ENCODE measurements at places on chromosomes 7 and 10.
A peak's percentile ranks its signal among the peaks of the same experiment; 100 is the strongest.

DNA sequence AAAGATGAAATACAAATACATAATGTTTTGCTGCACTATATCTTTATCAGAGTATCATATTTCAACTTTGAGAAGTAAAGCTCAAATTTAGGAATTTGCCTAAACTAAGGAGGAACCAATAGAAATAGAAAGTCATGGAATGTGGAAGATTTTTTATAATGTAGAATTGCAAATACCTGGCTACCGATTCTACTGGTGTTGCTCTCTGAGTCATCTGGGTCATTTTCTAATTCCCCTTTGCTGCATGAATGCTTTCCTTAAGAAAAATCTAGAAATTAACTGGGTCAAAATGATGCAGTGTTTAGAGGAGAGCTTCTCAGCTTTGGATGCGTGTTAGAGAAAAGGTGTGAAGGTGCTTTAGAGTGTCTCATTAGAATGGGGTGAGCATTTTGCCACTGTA, 568.9 kb upstream of the ANKRD30A start:
- no peak for DNase-seq

DNA sequence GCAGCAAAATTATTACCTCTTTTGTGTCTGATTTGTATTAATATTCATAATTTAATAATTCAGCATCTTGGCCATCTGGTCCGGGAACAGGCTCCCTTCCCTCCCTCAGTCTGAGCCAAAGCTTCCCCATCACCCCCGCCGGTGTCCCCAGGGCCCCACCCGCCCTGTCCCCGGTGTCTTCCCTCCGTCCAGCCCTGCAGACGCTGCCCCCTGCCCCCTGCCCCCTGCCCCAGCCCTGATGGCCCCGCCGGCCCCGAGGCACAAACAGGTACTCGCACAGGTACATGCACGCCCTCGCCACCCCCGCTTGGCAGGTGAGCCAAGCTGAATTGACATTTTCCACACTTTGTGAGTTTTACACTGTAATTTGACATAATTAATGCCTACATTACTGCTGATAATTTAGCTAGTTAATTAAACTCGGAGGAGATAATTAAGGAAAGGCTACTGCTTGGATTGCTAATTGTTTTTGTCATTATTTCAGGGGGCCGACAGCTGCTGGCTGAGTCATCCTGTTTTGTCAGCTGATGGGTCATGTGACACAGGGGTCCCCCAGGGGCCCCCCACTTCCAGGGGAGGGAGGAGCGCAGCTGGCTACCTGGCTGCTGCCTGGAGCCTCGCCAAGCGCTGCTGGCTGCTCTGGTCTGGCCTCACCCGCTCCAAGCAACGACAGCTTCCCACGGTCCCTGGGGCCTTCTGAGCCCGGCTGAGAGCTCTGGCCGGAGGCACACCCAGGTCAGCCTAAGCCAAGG, 36.6 kb downstream of the MICALL2 start:
- peak; percentile 84 for DNase-seq

GRCh38 chr10:118241229-118242137, 100.6 kb downstream of the FAM204A start:
- peak; percentile 71 for DNase-seq

GRCh38 chr7:29976673-29977415, 12.8 kb downstream of the SCRN1 start:
- DNase-seq: no peak

DNA sequence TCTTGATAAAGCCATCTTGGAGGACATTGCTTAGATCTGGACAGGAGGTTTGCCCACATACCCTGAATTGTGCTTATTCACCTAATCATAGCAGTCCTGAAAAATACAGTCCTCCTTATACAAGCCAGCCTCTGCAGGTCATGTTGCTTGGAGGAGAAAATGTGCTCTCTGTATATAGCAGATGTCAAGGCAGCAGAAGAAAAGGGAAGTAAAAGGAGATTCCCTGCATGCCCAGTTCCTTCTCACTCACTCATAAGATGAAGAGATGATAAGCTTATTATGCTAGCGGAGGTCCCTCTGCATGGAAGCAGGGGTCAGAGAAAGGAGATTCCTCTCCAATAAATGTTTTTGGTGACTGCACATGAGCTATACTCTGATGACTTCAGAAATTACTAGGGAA, 458.8 kb upstream of the ZMIZ1 start:
- DNase-seq: no peak

GRCh38 chr10:85225311-85225710, 896.9 kb downstream of the CCSER2 start:
- DNase-seq: no peak

GRCh38 chr7:129366-130221, 62.8 kb upstream of the FAM20C start:
- no peak for DNase-seq

DNA sequence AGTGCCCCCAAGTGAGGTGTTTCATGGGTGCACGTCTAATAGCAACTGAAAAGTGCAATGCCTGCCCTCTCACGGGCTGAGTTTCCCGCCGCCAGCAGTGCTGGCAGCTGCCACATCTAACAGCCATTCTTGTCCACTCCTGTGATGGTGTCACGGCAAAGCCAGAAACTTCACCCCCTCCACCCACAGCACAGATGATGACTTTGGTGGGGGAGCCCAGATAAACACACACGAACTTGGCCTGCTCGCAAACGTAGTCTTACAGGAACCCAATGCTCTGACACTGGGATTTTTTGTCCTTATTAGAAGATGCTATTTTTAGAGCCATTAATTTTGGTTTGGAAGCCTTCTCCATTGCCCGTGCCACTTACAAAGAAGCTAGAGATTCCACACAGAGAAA, 26.7 kb downstream of the CPXM2 start:
- DNase-seq: no peak

- no peak for DNase-seq
Measured at GRCh38 chr10:128475686-128476367, 349.6 kb upstream of the MKI67 start.

- DNase-seq: no peak
Measured at GRCh38 chr10:35486297-35486990, 118.7 kb upstream of the GJD4 start.

DNA sequence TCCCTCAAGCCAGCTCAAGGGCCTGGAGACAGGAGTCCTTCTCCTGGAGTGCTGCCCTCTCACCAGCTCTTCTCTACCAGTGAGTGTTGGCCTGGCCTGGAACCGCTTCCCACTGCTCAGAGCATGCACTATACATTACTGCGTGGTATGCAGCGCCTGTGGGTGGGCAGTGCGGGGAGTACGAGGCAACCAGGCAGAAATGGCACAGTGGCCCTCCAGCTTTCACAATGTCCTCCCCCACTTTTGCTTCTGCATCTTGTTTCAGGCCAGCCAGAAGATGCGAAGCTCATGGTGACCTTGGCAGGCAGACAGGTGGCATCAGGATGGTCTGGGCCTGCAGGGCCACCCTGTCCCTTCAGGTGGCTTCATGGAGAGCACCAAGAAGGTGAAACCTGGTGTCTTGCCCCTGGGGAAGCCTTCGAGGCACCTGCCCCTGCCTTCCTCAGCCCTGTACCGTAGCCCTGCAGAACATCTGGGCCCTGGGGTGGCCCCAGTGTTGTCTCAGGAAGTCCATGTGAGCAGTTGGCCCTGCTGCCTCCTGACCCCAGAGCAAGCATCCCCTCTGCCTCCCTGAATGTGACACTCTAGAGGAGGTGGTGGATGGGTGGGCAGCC, 35.8 kb downstream of the RASGEF1A start:
- DNase-seq: no peak

- DNase-seq: no peak
Measured at GRCh38 chr10:69456880-69457693, 5.8 kb downstream of the TSPAN15 start.

- peak; percentile 9 for DNase-seq
Measured at GRCh38 chr10:16809074-16809718, 8.0 kb downstream of the RSU1 start.

- no peak for DNase-seq
Measured at GRCh38 chr7:151558575-151558974, 38.9 kb upstream of the RHEB start.

GRCh38 chr10:60162631-60163030, 227.0 kb downstream of the ANK3 start:
- DNase-seq: no peak

- DNase-seq: no peak
Measured at GRCh38 chr7:1302936-1303335, 70.3 kb downstream of the UNCX start.

- peak; percentile 53 for DNase-seq
Measured at GRCh38 chr7:50068850-50069551, 24.0 kb downstream of the ZPBP start.

DNA sequence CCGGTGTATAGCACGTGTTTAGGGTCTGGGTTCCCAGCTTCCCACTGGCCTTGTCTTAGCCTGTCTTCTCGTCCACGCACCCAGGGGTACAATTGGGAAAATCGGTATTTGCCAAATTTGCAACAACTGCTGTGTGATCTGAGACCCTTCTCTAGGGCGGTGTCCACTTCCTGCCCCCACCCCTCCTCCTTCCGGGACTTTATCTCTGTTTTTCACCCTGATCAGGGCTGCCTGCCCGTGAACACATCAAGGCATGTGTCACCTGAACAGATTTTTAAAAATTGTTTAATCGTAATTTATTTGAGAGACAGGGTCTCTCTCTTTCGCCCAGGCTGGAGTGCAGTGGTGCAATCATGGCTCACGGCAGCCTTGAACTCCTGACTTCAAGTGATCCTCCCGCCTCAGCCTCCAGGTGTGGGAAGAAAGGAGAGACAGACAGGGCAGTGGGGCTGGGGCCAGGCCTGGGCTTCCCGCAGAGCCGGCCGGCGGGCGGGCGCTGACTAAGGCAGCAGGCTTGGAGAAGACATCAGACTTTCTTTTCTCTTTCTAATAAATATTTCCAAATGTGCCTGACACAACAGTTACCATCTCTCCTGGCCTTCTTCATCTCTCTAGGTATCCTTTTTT, 27.5 kb downstream of the ELFN1 start:
- DNase-seq: no peak

DNA sequence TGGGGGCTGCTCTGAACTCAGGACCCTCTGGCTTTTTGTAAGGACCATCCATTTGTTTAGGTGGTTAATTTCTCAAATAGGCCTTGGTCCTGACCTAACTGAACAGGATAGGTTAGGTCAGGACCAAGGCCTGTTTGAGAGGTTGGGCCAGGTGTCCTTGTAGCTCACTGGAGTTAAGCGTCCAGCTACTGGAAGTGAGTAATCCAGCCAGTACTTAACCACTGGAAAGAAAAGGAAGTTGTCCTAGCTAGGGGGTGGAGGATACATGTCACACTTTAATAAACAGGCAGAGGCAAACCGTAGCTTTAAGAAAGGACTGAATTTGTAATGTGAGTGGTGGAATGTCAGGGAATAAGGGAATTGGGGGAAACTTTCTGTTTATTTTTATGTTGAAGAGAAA, 96.0 kb downstream of the GPR85 start:
- DNase-seq: no peak

- DNase-seq: no peak
Measured at GRCh38 chr7:124801330-124801895, 35.8 kb upstream of the GPR37 start.

DNA sequence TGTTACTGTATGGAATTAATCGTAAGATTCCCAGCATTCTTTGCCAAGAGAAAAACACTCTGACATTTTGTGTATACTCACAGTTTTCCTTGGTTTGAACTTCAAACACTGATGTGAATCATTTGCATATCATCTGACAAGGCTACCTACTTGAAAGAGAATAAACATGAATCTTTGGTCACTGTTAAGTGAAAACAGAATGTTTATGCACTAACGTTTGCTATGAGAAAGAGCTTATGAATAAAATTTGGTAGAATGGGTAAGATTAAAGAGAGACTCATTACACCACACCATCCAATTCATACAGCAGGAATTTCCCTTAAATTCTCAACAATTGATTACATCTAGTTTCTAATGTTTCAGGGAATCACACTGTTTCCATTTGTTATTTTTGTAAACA, 46.6 kb downstream of the MACC1 start:
- DNase-seq: no peak

DNA sequence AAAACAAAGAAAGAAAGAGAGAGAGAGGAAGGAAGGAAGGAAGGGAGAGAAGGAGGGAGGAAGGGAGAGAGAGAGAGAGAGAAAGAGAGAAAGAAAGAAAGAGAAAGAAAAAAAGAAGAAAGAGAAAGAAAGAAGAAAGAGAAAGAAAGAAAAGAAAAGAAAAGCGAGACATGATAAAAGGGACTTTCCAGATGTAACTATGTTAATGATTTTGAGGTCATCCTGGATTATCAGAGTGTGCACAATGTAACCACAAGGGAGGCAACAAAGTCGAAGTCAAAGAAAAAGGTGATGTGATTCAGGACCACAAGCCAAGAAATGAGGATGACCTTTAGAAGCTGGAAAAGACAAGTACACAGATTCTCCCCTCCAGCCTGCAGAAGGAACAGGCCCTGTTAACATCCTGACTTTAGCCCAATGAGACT, 48.9 kb upstream of the PAX2 start:
- DNase-seq: no peak

- DNase-seq: no peak
Measured at GRCh38 chr10:119776536-119776935, 50.7 kb downstream of the INPP5F start.

GRCh38 chr7:139830782-139831501, 1.9 kb downstream of the TBXAS1 start:
- no peak for DNase-seq

GRCh38 chr10:16643502-16643901, 121.8 kb upstream of the C1QL3 start:
- no peak for DNase-seq

DNA sequence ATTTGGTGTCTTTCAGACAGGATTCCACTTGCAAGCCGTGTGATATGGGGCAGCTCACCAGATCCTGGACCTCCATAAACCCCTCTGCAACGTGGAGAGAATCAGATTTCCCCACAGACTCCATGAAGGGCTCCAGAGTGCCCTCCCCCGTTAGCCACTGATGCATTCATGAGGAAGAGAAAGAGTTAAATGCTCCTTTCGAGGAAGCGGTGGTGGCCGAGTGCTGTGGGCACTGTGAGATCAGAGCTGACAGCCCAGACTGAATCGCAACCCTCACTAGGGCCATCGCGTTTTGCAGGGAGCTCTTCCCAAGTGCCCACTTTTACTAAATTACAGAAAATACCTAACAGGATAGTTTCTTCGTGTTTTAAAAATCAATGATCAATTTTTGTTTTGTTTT, 226.3 kb upstream of the ZNF32 start:
- DNase-seq: no peak

DNA sequence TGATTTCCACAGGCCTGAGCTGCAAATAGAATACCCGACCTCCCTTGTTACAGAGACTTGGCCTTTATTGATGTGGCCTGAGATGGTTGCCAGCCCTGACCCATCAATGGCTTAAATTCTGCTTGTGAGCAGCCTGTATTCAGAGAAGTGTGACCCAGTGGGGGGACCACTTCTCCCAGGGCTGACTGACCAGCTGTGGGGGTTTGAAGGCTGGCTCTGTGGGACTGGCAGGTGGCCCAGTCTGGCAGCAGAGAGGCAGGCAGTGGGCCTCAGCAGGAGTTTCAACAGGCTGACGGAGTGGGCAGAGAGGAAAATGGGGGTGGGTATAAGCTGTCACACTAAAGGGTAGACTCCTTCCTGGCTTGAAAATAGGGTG, 12.2 kb upstream of the PPIF start:
- DNase-seq: no peak

GRCh38 chr7:132656846-132657776, 80.8 kb upstream of the PLXNA4 start:
- no peak for DNase-seq

GRCh38 chr10:122392835-122393234, 18.3 kb downstream of the PLEKHA1 start:
- no peak for DNase-seq
